NCI-H2081 (cell line): ENCODE measurements at places on chromosomes 4 and X.

GRCh38 chrX:93637591-93637990 lies 35.8 kb downstream of the NAP1L3 start:
- DNase-seq = no peak

DNA sequence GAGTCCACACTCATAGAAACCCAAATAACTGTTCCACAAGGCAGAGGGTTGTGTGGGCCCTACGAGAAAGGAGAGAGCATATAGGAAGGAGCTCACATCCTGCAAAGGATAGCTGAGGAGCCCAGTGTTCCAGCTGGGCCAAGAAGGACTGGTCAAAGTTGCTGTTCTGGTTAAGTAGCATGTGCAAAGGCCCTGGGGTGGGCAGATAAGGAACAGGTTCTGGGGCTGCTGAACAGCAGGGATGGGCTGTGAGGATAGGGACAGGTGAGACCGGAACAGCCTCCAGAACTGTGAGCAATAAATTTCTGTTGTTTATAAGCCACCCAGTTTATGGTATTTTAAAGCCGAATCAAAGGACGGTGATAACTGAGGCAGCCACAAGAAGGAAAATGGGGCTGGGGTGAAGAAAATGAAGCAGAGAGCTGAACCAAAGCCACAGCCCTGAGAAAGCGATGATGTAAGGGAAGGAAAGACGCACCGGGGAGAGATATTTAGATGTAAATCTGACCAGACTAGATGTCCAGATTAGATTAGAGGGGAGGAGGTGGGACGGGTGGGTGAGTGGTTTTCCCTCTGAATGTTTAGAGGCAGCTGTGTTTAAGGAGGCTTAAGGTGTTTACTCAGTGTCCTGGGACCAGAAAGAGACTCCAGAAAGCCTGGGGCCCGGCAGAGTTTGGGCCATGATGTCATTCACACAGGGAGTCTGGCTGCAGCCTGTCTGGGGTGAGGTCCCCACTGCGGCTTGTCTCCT lies 180.8 kb upstream of the BCOR start:
- DNase-seq = no peak

GRCh38 chrX:116657071-116657470 lies 194.3 kb upstream of the CT83 start:
- DNase-seq = no peak

GRCh38 chrX:25640276-25640675 lies 497.9 kb upstream of the MAGEB18 start:
- DNase-seq = no peak

- no peak for DNase-seq
Observed at GRCh38 chr4:188714501-188714900, 575.3 kb downstream of the TRIML1 start.

GRCh38 chr4:2231082-2231481 lies 10.8 kb downstream of the HAUS3 start:
- no peak for DNase-seq

DNA sequence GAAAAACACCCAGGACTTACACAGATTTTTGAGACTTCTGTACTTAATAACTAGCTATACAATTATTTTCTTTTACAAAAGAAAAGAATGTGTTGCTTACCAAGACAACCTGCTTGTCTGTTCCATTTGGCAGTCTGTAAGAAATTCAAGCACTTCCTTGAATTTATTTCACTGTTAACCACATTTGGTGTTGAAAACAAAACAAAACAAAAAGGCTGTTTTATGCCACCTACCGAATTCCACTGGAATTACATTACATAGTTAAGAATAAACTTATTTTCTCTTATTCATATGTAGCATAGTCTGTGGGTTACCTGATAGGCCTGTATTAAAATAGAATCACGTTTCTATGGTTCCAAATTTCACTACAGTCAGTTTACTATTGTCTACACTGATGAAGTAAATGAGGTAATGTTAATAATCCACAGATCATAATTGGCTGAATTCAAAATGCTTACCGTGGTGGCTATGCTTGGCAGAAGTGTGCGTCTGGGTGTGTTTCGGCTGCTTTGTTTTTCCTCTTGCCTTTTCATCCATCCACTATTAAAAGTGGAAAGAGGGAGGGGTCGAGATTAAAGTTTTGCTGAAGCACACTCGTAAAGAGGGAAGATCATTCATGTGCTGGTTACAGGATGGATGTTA lies at the start of gene TLR1:
TSS of gene TLR1 (minus strand) at position 138 of the 642 bp plus-strand sequence. CDS start 5,960 bp downstream, outside the sequence.
- DNase-seq = no peak

DNA sequence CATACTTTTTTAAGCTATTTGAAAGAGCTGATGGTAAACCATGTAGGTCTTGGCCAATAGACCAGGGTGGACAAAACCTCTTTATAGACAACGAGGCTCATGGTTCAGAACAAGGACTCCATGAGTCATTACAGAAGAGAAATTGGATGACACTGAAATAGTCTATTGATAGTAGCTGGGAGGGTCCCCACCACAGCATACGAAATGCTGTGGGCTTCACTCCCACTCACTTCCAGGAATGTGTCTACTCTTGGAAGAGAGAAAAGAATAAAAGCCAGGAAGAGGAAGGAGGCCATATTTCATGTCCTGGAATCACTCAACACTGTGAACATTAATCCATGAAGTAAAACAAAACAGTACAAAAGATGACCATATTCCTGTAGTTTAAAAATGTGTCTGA lies 82.3 kb upstream of the MXRA5 start:
- DNase-seq = no peak

- DNase-seq = no peak
Observed at GRCh38 chr4:15506464-15506863, 36.8 kb downstream of the CC2D2A start.

DNA sequence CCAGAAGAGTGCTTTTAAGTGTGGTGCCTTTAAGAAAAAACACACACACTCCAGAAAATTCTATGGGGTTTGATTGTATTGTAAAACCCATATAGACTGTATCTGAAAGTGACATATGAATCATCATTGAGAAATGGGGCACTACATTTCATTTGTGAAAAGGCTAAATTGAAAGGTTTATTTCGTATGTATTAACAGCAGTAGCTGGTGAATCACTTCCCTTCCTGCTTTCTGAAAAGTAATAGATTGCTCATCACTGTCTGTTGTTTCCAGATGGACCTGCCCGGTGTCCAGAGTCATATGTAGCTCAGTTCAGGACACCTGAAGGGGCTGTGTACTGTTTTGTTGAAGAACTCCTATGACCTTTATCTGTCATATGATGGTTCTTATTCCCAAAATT lies 28.1 kb upstream of the HPRT1 start:
- DNase-seq = no peak

DNA sequence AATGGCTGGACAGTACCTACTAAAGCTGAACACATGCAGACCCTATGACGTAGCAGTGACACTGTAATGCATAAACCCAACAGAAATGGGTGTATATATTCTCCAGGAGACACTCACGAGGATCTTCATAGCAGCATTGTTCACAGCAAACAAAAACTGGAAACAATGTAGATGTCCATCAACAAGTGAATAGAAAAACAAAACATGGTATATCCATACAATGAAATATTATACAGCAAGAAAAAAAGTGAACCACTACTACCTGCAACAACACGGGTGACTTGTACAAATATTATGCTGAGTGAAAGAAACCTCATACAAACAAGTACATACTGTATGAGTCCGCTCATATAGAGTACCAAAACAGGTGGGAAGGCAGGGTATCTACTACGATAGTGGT lies 16.5 kb downstream of the ARHGEF6 start:
- no peak for DNase-seq

DNA sequence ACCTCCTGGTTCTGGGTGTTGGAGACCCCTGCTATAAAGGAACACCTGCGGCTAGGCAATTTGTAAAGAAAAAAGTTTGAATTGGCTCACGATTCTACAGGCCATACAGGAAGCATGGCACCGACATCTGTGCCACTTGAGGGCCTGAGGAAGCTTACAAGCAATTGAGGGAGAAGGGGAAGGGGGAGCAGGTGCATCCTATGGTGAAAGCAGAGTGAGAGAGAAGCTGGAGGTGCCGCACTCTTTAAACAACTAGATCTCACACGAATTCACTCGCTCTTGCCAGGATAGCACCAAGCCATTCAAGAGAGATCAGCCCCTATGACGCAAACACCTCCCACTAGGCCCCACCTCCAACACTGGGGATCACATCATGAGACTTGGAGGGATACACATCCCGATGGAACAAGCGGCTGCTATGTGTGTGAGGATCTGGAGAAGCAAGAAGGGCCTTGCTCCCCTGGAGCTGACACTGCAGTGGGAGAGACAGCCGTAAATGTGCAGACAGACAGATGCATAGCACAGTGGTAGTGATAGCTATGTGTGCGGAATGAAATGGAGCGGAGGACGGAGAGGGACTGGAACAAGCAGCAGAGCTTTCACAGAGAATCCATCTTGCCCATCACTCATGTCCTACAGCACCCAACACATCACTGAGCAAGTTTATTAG lies 60.7 kb upstream of the HELT start:
- DNase-seq = no peak

DNA sequence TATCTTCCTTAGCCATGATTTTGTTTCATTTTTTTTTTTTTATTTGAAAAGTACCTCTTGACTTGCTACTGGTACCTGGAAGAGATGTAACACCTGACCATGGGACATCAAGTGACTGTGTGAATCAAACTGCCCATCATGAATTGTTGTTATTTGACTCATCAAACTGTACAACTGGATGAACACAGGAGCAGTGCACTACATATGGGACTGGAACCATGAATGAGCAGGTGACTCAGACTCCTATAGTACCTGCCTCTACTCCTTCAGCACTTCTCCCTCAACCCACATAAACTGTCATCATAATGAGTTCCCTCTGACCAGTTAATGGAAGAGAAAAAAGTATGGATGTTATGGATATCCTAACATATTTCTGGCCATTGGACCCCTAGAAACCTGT lies 15.9 kb upstream of the UBE2D3 start:
- no peak for DNase-seq

- DNase-seq = peak; percentile 37
Observed at GRCh38 chr4:110104661-110105060, 93.8 kb downstream of the ELOVL6 start.

DNA sequence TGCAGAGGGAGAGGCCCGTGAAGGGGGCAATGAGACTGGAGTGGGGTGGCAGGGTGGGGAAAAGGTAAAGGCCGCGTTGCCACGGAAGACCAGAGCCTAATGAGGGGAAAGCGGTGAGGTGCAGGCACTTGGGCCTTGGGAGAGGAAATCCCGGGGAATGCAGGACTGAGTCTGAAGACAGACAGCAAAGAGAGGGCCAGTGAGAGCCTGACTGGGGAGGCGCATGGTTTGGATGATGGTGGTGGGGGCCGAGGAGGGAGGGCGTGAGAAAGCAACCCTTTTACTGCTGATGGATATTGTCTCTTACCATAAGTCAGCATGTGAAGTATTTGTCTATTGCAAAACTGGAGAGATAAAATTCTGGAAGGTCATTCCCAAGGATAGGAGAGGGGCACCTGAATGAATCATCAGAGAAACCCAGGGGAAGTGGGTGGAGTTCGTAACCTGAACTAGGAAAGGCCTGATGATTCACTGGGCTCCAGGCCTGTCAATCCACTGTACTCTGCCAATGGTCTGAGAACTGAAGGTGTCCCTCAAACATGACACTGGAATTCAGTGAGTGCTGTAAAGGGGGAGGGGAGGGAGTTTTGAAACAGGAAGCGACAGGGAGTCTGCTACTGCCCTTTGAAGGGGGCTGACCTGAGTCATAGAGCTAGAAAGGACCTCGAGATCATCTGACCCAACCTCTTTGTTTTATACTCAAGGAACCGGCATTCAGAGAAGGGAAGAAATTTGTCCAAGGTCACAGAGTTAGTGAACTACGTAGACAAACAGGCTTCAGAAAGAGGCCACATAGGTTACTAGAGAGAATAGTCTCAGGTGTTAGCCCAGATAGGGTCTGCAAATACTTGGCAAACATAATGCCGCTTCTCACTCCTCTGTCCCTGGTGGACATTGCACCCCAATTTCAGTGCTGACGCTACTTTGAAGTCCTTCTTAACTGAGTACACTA lies 52.2 kb downstream of the NALF2 start:
- DNase-seq = no peak

DNA sequence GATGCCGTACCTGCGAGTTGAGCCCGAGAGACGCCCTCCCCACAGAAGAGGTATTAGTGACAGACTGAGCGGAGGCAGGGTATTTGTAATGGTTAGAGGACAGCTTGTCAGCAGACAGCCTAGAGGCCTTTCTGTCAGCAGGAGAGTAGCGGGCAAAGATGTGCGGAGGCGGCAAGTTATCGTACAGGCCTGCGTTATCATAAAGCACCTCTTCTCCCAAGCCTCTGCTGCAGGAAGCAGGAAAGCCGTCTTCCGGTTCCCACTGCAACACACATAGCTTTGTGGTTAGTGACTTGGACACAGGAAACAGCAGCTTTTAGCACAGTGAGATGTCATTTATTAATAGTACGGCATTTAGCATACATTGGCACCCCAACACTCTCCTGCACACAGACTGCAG lies 158.3 kb downstream of the AFAP1 start:
- no peak for DNase-seq

GRCh38 chr4:88211473-88212252 lies 53.2 kb upstream of the ABCG2 start:
- peak; percentile 25 for DNase-seq

DNA sequence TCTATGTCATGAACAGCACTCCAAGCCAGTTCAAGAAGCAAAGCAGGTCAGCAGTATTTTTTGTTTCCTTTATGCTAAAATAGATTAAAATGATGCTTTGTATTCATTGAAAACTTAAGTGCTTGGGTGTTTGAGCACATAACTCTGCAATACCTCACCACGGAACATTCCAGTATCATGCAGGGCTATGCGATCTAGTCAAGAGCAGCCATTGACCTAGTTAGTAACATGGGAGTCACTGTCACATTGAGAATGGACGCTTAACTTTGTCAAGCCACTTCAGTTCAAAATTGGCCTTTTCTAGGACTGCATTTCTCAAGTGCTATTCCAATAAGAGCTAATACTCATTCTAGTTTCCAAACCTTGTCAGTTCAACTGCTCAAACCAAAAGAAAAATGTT lies 160.1 kb upstream of the FSTL5 start:
- DNase-seq = no peak

GRCh38 chr4:27089186-27089585 lies 228.5 kb downstream of the STIM2 start:
- no peak for DNase-seq

DNA sequence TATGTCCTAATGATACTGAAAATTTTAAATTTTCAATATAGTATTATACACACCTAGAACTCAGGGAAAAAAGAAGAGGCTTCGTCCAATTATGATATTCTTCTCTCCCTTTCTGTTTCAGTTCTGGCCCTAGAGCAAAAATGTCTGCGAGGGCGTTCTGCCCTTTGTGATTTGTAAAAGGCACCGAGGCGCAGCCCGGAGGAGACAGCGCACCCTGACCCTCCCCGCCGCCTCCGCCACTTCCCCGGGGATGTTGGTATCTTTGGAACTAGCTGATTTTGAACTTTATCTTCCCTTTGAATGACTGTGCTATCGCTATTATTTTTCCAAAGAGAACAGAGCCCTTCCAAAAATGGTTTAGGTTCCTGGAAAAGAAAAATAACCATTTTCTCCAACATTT lies 173.2 kb upstream of the FAM9B start:
- DNase-seq = no peak
